ENCODE measurements at places on chromosomes 2 and 18.
A peak's percentile ranks its signal among the peaks of the same experiment; 100 is the strongest.

GRCh38 chr2:81675641-81676040, 1371.1 kb upstream of the LRRTM1 start:
- no peak for DNase-seq

DNA sequence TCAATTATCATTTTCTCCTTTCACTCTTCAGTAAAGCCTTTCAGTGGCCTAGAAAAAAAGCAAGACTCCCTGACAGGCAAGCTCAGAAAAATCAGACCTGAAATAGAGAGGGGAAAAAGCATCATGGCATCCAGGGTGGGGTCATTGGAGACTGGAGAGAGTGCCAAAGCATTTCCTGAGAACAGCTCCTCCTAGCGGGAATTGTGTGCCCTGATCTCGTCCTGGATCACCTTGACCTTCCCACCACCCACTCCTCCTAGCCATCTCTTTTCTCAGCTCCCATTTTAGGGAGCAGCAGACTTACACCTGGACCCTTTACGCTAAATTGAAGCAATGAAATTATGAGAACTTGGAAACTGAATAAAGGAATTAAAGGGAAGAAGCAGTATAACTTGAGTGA, 176.6 kb downstream of the VWC2L start:
- no peak for DNase-seq

DNA sequence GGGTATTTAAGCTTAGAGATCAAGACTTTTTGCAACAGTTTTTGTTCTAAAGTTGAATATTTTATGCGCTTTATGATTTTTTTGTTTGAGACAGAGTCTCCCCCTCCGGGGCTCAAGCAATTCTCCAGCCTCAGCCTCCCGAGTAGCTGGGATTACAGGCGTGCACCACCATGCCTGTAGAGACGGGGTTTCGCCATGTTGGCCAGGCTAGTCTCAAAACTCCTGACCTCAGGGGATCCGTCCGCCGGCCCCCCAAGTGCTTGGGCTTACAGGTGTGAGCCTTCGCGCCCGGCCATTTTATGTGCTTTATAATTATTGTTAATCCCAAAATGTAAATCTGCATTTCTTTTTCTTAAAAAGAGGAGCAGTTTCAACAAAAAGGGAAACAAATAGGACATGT, 29.0 kb downstream of the TBR1 start:
- no peak for DNase-seq

DNA sequence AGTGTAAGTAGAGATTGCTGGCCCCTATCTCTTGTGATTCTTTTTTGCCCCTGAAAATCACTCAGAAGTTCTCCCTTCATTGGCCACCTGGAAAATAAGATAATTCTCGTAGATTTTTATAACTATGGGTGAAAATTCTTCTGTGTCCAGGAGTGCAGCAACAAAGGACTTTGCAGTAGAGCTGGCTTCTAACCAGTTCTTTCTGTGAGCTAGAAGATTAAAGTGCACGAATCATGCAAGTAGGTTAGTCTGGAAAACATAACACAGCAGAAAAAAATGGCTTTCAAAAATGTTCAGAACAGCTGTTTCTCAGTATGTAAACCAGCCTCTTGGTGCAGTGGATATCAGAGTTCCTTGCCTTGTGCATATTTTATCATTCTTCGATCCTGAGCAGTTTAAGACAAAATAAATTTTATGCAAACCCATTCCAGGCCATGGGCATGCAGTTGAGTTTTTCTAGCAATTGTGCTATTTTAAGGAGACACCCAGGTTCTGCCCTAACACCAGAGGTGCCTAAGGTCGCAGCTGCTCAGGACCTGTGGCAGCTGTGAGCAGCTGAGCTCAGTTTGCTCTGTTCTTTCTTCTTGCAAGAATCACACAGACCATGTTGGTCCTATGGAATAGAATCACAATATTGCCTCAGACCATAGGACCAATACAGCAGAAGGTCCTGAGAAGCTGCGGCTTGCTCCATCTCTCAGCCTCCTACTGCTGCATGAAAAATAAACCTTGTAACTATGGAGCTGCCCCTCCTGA, 80.9 kb upstream of the BCL2L11 start:
- no peak for DNase-seq

- no peak for DNase-seq
Observed at GRCh38 chr2:212361174-212361756, 177.3 kb downstream of the ERBB4 start.

GRCh38 chr2:186591506-186591890, 1.6 kb downstream of the ITGAV start:
- no peak for DNase-seq

- DNase-seq = peak; percentile 8
Observed at GRCh38 chr18:59343926-59344325, 15.1 kb downstream of the LMAN1 start.

GRCh38 chr2:1052771-1053191, 102.1 kb downstream of the SNTG2 start:
- DNase-seq = peak; percentile 64

Measured in fibroblast of skin of right quadriceps (primary cell).